ENCODE measurements at places on chromosomes 6 and 20.
A peak's percentile ranks its signal among the peaks of the same experiment; 100 is the strongest.

GRCh38 chr6:52546678-52547077 lies 30.2 kb downstream of the TRAM2 start:
- no peak for DNase-seq

DNA sequence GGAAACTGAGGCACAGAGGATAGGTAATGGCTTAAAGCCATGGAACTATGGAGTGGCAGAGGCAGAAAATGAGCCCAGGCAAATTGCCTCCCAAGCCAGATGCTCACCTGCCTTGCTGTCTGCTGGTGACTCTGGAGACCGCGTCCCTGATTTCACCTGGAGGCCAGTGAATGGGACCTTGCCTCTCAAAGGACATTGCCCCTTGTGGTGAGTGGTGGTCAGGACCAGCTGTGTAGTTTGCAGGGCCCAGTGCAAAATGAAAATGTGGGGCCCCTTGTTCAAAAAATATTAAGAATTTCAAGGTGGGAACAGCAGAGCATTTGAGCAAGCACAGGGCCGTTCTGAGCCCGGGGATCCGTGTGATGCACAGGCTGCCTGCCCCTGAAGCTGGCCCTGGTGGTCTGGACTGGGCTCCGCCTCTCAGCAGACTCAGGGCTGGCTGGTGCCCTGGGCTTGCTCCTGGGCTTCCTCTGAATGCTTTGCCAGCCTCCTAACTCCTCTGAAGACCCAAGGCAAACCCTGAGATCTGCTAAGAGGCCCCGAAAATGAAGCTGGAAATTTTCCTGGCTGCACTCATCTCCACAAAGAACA lies 19.8 kb upstream of the KCNG1 start:
- DNase-seq: no peak

- no peak for DNase-seq
Observed at GRCh38 chr6:144314003-144314485, 28.9 kb downstream of the UTRN start.

DNA sequence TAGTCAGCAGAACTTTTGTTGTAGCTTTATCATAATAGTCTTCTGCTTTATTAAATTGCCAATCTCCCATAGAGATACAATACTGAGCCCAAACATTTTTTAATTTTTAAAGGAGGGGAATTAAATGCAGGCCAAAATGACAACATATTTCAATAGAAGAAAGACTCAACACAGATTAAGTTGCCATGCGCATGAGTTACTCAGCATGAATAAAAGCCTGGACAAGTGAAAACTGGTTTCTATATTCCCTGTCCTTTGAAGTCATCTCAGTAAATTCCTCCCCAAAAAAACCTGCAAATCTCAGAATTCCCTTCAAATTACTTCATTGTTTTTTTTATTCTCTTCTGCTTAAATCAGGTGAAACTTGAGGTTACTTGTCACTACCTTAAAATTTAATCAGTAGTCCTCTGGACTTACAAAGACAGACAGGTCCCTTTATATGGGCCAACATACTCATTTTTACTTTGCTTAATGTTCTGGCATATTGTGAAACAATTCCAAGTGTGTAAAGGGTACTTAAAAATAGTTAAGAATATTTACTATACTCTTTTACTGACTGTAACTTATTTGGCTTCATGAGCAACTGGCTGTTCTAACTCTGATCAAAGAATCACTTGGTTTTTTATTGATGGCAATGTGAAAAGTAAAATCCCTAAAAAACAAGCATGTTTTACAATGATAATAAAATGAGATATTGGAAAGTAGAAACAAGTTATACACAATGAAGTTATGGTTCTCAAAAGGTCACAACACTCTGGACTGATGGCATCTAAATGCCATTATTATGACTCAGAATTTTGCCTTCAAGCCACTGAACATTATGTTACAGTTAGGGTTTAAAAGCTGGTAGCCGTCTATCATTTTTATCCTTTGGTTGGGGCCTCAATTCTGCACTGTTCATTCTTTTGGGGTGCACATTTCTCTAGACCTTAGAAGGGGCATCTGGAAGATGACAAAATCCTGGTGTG lies 49.9 kb upstream of the COL21A1 start:
- no peak for DNase-seq

DNA sequence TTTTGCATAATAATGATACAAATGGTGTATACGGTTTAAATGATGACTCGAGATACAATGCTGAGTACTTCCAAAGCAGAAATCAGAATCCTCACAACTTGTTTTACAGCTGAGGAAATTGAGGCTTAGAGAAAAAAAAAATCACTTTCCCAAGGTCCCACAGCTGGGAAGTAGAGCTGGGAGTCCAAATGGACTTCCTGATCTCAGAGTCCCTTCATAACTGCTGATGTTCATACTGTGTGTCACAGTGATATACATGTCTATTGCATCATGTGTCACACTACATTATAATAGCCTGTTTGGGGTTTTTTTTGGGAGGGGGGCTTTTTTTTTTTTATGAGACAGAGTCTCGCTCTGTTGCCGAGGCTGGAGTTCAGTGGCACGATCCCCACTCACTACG lies 8.5 kb downstream of the HM13 start:
- DNase-seq: no peak

- DNase-seq: no peak
Observed at GRCh38 chr6:23282252-23283021, 713.1 kb downstream of the HDGFL1 start.

DNA sequence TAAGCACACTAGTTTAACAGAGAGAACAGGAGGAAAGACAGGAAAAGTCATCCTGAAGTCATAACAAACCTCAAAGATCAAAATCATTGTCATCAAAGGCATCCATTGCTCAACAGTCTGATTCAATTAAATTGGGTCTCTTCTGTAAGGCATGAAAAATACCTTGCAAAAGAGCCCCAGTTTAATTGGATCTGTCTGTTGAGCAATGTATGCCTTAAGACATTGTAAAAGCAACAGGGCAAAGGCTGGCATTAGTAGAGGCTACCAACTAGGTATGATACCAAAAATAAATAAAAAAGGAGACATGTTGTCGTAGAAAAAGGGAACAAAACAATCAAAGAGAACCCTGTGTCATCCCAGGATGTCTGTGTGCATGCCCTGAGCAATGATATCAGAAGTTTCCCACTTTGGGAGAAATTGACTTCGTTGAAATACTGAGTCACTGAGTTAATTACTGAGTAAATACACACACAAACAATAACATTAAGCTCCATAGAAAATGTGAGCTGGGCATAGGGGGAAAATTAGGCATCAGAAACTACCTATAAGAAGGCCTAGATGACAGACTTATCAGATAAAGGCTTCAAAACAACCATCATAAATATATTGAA lies 1013.8 kb upstream of the CITED2 start:
- no peak for DNase-seq

- peak; percentile 58 for DNase-seq
Observed at GRCh38 chr6:53728570-53729194, 63.1 kb upstream of the KLHL31 start.

DNA sequence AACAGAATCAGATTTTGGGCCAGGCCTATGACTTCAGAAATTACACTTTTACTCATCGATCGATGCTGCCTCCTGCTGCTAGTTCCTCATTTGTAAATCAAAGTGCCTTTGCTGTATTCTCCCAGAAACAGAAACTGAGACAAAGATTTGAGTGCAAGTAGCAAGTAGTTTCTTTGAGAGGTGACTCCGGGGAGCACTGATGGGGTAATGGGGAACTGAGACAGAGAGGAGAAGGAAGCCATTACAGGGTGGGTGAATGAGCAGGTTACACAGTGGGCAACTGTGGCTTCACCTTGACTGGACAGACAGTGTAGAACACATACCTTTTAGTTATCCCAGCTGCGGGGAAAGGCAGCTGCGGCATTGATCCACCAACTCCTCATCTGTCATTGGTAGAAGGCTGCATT lies 9.7 kb upstream of the CD40 start:
- no peak for DNase-seq

GRCh38 chr20:48794360-48794759 lies 33.4 kb downstream of the PREX1 start:
- no peak for DNase-seq

- DNase-seq: no peak
Observed at GRCh38 chr6:128432394-128432793, 88.0 kb downstream of the PTPRK start.

DNA sequence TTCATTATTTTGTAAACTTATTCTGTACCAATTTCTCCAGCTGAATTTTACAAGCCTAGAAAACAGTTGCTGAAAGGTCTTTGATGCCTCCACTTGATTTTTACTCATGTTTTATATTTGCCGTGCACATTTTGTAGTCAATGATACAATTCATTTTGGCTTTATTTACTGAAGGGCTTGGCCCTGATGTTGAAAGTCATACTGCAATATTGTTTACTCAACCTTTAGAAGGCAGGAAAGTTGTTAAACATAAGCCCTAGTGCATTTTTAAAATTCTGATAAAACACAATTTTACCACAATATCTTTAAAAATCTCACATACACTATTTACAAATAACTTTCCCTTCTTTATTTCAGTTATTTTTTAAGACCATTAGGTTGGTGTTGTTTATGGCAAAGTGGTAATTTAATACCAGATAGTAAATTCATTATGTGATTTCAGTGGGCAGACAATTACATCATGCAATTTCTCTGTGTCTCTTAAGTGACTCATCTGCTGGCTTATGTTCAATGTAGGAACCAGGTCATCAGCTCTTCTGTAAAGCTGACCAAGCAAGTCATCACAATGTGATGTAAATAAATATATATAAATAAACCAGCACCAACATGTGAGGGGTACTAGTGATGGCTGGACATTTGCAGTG lies 121.1 kb upstream of the SLC35B3 start:
- no peak for DNase-seq

DNA sequence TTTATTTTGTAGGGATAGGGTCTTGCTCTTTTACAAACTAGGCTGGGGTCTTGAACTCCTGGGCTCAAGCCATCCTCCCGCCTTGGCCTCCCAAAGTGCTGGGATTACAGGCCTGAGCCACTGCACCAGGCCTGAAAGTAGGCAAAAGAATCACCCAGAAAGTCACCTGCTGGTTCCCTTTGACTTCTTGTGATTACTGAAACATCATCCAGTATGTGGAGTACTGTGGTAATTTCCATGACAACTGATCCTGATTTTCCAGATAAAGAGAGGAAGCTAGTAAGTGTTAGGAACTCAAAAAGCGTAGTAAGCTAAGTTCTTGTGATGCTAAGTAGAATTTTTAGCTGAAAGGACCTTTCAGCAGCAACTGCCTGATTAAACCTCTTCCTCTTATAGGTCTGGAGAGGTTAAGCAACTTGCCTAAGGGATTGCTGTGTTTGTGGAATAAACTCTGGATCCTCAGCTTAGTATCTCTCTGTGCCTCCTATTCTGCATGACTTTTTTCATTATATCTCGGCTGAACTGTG lies 16.8 kb downstream of the RALY start:
- no peak for DNase-seq

DNA sequence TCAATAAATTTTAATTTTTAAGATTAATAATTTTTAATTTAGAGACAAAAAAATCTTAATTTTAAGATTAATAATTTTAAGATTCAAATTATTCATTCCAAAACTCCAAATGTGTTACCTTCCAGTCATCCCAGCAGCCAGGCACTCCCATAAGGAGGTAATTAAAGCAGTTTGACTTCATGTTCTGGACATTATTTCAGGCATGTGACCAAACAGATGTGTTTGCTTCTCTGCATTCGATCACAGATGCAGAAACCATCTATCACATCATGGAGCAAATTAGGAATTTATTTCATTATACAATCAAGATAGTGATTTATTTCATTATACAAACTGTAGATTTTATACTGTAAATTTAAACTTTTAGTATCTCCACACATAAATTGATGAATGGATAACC lies 150.3 kb downstream of the AKAP7 start:
- DNase-seq: no peak

- peak; percentile 11 for DNase-seq
Observed at GRCh38 chr6:125714441-125715090, 34.9 kb upstream of the HEY2 start.

- DNase-seq: no peak
Observed at GRCh38 chr6:163637524-163637923, 223.0 kb downstream of the QKI start.

- DNase-seq: no peak
Observed at GRCh38 chr20:25050082-25050481, 7.9 kb downstream of the ACSS1 start.

GRCh38 chr6:148518511-148519156 lies 176.0 kb downstream of the SASH1 start:
- no peak for DNase-seq

DNA sequence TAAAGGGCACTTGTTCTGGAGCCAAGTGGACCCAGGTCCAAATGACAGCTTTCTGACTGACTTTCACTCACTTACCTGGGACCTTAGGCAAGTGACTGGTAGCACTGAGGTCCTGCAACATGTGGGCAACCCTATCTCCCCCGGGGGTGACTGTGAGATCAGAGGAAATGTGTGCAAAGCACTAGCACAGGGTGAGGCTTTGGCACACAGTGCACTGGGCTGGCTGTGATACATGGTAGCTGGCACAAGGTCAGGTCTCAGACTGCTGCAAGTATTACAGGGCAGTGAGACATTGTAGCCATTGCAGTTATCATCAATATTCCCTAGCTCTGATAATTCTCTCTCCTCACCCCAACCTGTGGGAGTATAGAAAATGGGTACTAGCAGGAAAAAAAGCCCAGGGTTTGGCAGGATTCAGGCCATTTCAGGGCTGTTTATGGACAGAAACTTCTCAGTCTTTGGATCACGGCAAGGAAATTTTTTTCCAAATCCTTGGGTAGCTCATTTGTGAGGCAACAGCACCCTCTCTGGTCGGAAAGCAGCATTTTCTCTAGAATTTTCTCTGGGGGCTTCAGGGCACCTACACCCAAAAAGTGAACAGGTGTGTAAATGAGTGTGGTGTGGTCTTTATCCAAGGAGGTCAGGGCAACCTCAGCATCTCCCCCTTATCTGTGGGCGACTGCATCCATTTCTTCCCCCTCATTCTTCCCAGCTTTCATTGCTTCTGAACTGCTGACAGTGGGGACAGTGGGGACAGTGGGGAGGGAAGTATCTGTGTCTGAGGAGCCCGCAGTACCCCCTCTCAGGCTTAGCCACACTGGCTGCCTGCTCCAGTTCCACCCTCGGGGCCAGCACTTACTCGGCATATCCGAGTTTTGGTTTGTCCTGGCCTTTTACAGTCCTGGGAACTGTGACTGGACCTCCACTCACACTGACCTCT lies 148.7 kb upstream of the PHACTR3 start:
- no peak for DNase-seq

- peak; percentile 5 for DNase-seq
Observed at GRCh38 chr6:140921366-140922226, 1211.1 kb upstream of the GJE1 start.

GRCh38 chr20:18567739-18568091 lies 483 bp downstream of the SMIM26 start:
- DNase-seq: no peak

GRCh38 chr6:46015119-46015968 lies at the start of gene CLIC5:
Gene CLIC5, minus strand, starts transcription at chr6:46015860. Its CDS starts 318 bp downstream, at chr6:46015542.
- DNase-seq: peak; percentile 53

GRCh38 chr20:12014736-12015135 lies 97.0 kb downstream of the BTBD3 start:
- DNase-seq: no peak

- DNase-seq: no peak
Observed at GRCh38 chr20:57663241-57663640, 43.0 kb upstream of the ZBP1 start.

GRCh38 chr20:37518606-37519507 lies 2.2 kb upstream of the NNAT start:
- DNase-seq: no peak

Data from stimulated activated CD4-positive, alpha-beta T cell treated with anti-CD3 and anti-CD28 coated beads, Interleukin-15, amount 100 ng/mL, for 24 hours (primary cell).